GM18507 (cell line): ENCODE measurements at places on chromosomes 12 and 14.

DNA sequence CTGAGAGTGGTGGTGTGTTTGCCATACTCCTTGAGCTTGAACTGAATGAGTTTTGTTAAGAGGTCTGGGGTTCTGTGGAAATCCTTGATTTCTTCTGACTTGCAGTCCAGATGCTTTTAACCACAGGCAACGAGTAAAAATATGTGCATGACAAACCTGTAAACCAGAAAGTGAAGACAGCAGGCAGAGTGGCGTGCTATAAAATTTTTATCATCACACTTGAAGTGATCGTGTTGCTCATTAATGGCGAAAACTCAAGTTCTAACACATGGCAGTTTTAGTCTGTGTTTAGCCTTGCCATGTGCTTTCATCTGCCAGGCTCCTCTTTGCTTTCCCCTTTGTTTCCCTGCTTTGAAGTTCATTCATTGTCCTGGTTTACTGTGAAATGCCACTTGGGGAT lies 28.0 kb downstream of the TXNRD1 start:
- DNase-seq = no peak

- no peak for DNase-seq
Measured at GRCh38 chr14:96627811-96628775, 125.9 kb downstream of the PAPOLA start.

DNA sequence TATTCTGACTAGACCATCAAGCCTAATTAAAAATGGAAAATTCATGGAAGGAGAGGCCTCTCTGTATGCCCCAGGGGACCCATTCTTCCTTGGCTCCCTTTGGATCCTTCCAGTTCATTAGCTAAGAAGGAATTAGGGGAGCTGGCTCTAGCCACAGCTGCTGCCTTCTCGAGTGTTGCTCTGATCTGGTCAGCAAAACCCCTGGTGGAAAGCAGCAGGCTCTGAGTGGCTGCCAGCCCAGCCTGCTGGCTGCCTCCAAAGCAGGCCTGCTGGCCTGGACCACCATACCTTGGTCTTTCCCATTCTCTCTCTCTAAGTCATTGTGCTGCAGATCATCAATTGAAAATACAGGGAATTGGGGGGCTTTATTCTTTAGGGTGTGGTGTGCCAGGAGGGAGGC lies 29.0 kb upstream of the AKAP6 start:
- DNase-seq = no peak

GRCh38 chr14:61343471-61343870 lies 22.1 kb downstream of the PRKCH start:
- no peak for DNase-seq

- DNase-seq = no peak
Measured at GRCh38 chr12:28711421-28711820, 437.7 kb upstream of the FAR2 start.

DNA sequence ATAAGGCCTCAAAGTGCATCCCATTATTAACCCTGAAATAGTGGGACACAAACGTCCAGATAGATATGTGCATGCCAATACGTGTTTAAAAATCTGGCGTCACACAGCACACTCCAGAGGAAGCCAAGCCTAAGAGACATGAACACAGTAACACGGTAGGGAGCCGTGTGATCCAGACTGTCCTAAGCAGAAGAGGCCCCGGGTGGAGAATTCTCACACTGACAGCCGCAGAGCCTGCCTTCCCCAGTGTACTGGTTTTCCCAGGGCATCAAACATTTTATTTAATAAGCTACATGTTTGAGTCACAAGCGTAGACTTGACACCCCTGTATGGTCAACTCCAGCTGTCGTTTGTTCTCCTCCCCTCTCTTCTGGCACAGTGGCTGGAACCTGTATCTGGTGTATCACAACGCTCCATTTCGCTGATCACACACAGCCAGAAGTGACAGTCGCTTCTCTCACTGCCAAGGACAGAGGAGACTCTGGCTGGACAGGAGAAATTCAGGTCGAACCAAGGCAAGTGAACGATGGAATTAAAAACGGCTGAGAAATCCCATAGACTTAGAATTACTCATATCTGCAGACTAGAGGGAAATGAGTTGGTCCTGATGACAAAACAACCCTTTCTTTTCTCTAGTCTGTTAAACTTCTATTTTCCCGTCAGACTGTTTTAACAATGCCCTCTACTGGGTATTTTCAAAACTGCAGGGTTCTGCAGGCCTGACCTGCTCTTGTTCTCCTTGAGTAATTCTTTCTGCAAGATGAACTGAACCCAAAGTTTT lies 359.9 kb downstream of the RGS6 start:
- no peak for DNase-seq

- DNase-seq = no peak
Measured at GRCh38 chr12:42396473-42397259, 70.7 kb downstream of the PPHLN1 start.

- DNase-seq = no peak
Measured at GRCh38 chr12:109724321-109724892, 10.8 kb downstream of the FAM222A start.

GRCh38 chr12:10563966-10564365 lies 49.4 kb downstream of the MAGOHB start:
- DNase-seq = no peak

GRCh38 chr12:77915071-77915600 lies 84.4 kb downstream of the NAV3 start:
- no peak for DNase-seq

DNA sequence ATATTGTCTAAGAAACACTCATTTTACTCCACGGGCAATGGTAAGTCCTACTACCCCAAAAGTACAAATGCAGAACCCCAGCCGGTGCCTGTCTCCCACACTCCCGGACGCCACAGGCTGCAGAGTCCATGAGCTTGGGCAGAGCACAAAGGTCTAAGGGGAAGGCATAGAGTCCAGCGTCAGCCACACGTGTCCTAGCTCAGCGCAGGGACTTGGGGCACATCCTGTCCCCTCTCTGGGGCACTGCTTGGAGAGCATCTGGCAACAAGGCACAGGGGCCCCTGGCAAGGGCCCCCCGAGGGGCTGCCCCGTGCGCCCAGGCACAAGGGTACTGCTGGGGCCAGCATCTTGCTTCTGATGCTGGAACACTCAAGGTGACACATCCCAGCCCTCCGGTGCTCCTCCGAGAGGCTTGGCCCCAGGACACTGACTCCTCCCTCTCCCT lies 58.4 kb downstream of the BCL11B start:
- DNase-seq = no peak

DNA sequence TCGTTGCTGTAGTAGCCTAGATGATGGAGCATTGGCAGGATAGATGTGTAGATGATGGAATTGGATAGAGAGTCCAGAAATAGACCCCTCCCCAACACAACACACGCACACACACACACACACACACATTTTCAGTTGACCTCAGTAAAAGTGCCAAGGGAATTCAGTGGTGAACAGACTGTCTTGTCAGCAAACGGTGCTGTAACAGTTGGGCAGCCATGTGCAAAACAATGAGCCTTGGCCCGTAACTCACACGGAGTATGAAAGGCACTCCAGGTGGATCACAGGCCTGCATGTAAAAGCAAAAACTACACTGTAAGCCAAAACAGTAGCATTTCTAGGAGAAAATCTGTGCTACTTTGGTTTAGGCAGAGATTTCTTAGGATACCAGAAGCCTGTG lies 87.8 kb downstream of the DDX51 start:
- no peak for DNase-seq

DNA sequence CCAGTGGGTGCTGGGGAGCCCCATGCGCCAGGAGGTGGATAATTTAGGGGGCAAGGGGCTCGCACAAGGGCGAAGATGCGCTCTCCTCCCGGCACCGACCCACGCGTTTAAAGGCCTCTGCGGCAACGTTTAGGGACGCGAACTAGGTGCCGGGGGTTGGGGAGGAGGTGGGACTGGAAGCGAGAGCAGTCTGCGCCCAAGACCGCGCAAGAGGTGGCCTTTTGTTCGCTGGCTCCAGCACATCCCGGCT lies 1.3 kb downstream of the SLC38A1 start:
- DNase-seq = no peak

DNA sequence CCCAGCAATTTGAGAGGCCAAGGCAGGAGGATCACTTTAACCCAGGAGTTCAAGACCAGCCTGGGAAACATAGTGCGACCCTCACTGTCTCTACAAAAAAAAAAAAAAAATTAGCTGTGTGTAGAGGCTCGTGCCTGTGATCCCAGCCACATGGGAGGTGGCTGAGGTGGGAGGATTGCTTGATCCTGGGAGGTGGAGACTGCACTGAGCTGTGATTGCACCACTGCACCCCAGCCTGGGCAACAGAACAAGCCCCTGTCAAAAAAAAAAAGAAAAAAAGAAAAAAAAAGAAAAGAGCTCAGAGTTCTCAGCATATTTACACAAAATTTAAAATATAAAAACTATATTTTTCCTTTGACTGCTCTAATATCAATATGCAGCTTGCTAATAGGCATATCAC lies 260.8 kb downstream of the SYT1 start:
- no peak for DNase-seq

- DNase-seq = no peak
Measured at GRCh38 chr14:102194856-102195255, 55.2 kb downstream of the WDR20 start.

DNA sequence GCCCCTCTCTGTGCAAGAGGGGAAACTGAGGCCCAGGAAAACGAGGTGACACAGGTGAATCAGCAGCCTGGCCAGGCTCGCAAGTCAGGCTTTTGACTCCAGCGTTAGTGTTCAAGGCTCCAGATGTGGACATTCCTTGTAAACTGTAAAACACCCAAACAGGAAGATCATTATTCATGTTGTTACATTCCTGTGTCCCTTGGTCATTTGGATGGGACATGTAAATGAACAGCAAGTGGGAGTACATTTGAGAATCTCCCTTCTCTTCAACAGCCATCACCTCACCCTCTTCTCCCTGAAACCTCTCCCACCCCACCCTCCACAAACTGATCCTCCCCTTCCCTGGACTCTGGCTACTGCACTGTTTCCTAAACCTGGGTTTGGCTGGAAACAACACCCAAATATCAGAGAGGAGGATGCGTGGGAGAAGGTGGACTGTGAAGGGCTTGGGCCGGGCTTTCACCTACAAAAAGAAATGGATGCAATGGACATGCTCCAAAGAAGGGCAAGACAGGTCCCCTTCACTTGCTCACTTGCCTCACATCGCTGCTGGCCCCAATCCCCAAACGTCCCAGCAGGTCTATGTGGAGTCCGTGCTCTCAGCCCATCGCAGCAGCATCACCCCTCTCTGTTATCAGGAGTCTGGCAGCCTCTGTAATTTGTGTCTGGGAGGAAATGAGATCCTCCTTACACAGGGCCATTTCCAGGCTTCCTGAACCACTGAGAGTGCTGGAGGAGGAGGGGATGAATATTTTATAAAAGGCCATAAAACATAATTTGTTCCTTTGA lies 76.7 kb downstream of the GALNT8 start:
- DNase-seq = no peak

GRCh38 chr14:37587131-37587803 lies 7.8 kb downstream of the FOXA1 start:
- DNase-seq = no peak

DNA sequence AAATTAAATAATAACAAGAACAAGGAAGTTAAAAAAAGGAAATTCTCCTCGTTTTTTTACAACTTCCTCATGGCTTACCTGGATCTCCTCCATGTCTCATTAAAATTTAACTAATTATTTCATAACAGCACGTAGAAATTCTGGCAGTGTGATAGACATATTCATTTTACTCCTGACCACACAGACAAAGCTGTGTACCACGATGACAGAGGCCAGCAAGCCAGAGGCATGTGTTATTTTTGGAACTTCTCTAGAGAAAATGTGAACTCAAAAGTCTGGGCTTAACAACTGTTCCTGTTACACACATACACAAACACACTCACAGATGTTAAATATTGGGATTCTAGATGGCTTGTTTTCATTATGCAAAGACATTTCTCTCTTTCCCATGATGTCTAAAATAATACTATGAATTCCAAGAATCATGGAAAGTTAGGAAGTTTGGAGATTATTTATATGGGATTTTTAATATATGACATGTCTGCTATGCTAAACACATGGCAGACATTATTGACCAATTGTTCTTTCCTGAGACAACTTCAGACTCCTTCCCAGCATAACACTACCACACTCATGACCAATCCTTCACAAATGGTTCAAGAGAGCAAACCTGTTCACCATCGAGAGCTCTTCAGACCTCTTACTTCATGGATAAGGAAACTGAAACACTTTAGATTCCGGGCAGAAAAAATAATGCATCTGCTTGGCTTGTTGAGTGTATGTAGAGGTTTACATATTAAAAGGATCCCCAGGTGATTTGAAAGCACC lies 158.7 kb downstream of the DACT1 start:
- DNase-seq = no peak

GRCh38 chr14:65926935-65927700 lies 514.6 kb downstream of the FUT8 start:
- DNase-seq = no peak

DNA sequence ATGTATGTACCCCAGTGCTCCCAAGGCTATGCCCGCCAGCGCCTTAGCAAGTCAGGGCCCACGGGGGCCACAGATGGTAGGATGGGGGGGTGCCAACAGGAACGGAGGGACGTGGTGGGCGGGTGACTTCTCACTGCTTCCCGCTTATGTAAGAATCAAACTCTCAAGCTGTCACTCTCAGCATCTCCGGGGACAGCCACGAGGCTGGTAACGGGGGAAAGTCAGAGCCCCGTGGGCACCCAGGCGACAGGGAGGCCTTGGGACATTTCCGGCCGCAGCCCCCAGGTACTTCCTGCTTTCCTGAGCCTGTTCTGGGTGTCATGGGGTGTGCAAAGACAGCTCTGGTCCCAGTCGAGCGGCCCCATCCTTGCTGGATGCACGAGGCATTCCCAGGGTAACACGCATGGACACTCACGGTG lies 59.3 kb downstream of the TESC start:
- no peak for DNase-seq
